Midbrain (tissue), 1 donor: ENCODE measurements at places on chromosomes 1 and 21.

- DNase-seq = no peak
These were observed 436.8 kb downstream of the KIF26B start for GRCh38 chr1:245591346-245592188.

DNA sequence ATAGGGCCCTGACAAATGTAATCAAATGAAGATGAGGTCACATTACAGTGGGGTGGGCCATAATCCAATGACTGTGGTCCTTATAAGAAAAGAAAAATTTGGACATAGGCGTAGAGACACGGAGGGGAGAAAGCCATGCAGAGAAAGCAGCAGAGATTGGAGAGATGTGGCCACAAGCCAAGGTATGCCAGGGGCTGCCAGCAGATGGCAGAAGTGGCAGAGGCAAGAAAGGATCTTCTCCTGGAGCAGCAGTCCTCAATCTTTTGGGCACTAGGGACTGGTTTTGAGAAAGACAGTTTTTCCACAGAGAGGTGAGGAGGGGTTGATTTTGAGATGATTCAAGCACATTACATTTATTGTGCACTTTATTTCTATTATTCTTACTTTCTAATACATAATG, 355.1 kb downstream of the NPHP4 start:
- DNase-seq = peak; percentile 20

DNA sequence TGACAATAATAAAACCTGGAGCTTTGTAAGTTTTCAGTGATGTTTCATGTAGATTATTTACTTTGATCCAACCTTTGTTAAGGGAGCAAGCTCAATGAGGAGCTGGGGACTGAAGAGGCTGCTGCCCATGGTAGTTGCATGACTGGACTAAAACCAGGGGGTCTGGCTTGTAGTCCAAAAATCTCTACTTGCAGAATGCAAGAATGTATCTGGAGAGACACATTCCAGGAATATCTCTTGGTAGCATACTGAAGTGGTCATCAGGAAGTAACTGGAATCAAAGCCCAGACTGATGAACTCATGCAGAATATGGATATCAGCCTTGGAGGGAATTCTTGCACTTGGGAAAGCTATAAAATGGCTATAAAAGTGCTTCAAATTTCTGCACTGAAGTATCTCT, 5.8 kb upstream of the KIAA0040 start:
- DNase-seq = no peak

GRCh38 chr1:9910076-9910422, at the start of gene CTNNBIP1:
Gene CTNNBIP1, minus strand, starts transcription at chr1:9910269. Its CDS starts 38,205 bp downstream, at chr1:9872064.
- DNase-seq = no peak

GRCh38 chr1:158020259-158020885, 26.9 kb downstream of the KIRREL1 start:
- DNase-seq = no peak

DNA sequence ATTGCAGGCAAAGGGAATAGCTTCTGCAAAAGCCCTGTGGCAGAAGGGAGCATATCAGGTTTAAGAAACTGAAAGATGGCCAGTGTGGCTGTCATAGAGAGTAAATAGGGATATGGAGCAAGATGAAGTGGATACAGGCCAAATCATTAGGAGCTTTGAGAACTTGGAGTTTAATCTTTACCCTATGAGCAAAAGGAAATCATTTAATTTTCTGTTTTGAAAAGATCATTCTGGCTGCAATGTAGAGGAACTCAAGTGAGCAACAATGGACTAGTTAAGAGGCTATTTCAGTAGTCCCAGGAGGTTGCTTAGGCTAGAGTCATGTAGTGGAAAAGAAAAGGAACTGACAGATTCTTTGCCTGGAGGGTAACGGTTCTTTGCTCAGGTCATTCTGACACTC, 47.2 kb downstream of the RAP1A start:
- no peak for DNase-seq

DNA sequence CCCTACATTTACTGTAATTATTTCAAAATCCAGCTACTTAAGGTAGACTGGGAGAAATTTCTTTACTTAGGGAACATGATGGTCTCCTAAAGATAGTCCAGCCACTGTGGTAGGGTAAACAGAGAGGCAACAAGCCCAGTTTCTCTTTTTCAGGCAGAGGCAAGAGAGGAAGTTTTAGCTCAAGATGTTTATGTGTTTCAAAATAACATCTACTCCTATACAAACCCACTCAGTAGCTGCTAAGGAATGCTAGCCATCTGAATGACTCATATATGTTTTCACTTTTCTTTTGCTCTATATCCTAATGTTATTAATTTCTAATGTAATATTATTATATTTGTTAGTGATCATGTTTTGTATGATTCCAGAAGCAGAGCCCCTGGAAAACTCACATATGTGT, 856.6 kb downstream of the PLA2G4A start:
- no peak for DNase-seq

GRCh38 chr1:158999316-159000069, 10.2 kb upstream of the IFI16 start:
- peak; percentile 87 for DNase-seq

- DNase-seq = no peak
These were observed 56.7 kb upstream of the RGS21 start for GRCh38 chr1:192260076-192260475.

DNA sequence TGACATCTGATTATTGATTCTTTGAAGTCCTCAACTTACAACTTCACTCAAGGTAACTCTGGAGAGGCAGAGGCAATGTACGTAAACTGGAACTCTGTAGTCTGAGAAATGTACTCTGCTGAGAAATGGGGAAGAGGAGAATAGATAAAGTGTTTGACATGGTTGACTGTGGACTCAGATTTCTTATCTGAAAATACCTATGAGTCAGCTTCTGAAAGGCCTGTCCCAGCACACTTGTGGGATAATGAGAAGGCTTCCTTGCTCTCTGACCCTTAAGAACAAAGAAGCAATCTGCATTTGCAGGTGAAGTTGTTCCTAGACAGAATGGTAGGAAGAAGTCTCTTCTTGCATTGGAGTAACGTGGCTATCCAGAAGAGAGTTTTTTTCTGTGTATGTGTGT, 1573.5 kb downstream of the BRINP3 start:
- no peak for DNase-seq

- DNase-seq = no peak
These were observed 5.4 kb upstream of the WDR47 start for GRCh38 chr1:109047339-109047738.

GRCh38 chr1:204377800-204378668, 18.3 kb upstream of the PLEKHA6 start:
- DNase-seq = no peak

DNA sequence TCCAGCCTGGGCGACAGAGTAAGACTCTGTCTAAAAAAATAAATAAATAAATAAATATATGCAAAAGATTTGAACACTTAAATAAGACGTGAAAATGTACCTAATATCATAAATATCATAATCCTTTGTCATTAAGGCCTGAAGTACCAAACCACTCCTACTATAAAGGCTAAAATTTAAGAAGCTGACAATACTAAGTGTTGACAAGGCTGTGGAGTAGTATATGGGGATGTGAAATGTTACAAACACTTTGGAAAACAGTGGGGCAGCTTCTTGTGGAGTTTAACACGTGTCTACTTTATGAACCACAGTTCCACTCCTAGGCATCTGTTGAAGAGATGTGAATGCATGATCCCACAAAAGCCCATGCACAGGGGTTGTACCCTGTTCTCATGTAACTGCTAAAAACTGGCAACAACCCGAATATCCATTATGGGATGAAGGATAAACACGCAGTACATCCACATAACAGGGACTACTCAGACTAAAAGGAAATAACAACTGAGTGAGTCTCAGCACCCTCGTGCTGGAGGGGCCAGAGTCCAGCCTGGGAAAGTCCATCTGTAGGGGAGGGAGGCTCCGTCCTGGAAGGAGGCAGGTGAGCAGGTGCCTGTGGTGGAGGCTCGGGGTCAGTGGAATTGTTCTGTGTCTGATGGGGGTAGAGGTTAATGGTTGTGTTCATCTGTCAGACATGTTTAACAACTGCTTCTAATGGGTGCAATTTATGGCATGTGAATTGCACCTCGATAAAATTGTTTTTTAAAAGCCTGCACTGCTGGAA, 6.7 kb upstream of the SLC19A1 start:
- no peak for DNase-seq

GRCh38 chr1:29832471-29832870, 596.1 kb downstream of the PTPRU start:
- no peak for DNase-seq

DNA sequence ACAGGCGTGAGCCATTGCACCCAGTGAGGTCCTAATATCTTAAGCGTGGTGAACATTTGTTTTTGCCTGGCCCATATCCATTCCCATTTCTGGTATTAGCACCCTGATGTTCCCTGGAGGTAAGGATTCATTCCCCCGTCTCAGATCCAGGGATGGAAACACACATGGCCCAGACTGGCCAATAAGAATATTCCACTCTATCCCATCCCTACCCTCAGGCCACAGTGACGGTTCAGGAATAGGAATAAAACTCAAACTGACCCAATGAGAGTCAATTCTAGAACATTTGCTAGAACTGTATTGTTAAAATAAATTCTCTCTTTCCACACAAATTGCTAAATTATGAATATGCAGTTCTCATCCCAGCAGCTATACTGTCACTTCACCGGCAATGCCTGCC, 76.1 kb downstream of the PIK3R3 start:
- no peak for DNase-seq

DNA sequence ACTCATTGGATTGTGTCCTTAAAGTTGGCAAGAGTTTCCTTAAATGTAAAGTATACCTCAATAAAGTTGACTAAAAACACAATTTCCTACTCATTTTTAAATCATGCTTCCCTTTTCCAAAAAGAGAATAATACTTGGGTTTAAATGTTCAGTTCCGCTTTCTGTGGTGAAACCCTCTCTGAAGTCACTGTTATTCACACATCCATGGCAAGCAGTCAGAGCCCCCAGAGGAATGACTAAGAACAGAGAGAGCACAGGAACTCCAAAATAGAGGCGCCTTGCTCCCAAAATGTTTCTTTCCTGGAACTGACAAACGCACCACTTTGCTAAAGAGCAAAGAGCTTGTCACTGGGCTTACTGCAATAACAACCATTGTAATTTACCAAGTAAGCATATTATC, 142.5 kb downstream of the TIAM1 start:
- peak; percentile 32 for DNase-seq

GRCh38 chr1:44290250-44291094, 64.6 kb downstream of the ERI3 start:
- no peak for DNase-seq

GRCh38 chr1:43303471-43304313, 2.9 kb downstream of the TIE1 start:
- DNase-seq = no peak

- no peak for DNase-seq
These were observed 121.1 kb upstream of the ADAR start for GRCh38 chr1:154729031-154729442.

DNA sequence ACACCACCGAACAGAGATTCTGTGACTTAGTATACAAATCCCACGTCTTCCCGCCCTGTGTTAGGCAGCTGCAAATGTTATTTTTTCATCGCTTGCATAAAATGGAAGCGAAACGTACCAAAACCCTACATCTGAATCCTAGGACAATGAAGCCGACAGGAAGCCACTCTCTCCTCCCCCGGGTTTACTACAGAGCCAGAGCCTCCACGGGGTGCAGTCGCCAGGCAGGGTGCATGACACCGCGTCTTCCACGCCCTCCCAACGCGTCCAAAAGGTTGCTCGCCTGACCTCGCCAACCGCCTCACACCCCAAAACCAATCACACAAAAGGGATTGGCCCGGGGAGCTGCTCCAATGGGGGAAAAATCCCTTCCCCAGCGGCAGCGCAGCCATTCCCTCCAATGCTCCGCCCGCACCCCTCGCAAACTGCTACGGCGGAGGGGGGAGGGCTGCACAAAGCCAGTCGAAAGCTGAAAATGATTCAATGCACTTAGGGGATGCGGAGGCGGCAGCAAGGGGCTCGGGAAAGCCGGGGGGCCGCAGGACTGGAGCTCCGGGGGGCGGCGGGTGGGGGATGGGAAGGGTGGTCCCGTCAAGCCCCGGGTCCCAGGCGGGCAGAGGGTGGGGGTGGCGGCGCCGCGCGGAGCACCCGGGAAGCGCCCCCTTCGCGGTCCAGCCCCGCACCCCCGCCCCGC, 701 bp downstream of the CEP170 start:
- peak; percentile 54 for DNase-seq

- DNase-seq = no peak
These were observed 31.4 kb upstream of the DMBX1 start for GRCh38 chr1:46458190-46458589.

GRCh38 chr1:81824759-81825158, 24.0 kb downstream of the ADGRL2 start:
- no peak for DNase-seq

- peak; percentile 68 for DNase-seq
These were observed 1.1 kb upstream of the CACYBP start for GRCh38 chr1:174998569-174999215.

DNA sequence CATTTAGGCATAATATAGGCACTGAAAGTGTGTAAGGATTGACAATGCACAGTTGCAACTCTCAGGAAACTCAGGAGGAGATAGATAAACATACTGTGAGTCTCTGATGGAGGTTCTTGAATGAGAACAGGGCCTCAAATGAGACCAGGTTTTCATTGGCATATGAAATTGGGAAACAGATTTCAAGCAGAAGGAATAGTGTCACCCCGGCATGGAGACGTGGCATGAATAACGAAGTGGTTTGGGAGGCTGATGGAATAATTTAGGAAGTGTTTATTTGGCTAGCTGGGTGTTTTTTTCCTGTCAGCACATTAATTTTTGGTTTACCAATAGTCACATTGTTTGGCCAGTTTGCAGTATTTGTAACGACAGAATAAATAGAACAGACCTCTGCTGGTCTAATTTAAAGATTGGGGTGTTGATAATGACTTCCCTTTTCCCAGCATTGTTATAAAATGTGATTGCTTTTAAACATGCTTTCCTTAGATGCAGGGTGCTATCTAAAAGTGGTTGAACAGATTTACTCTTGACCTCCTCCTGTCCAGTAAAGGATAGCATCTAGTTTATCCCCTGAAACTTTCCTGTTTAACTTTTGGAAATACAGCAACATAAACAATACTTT, 132.0 kb downstream of the C1orf21 start:
- DNase-seq = no peak

DNA sequence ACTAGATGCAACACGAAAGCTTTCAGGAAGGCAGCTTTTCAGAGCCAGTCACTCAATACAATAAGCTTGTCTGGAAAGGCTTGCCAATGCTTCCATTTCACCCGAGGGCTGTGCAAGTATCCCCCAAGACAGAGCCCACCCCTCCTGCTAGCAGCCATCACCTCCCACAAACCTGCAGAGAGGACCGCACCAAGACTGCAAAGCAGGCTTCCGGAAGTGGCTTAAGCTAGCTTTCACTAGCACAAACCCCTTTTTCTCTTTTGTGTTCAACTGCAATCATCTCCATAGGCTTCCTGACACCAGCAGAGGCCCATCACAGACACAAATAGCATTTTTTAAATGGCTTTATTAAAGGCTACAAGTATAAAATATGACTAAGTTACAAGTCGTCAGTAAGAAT, 31.5 kb downstream of the C1orf198 start:
- DNase-seq = no peak

GRCh38 chr1:167423684-167424619, 94.4 kb downstream of the CD247 start:
- no peak for DNase-seq

- no peak for DNase-seq
These were observed 2.9 kb upstream of the ATP1A1 start for GRCh38 chr1:116370181-116370580.
